ENCODE measurements at places on chromosomes 7 and 10. TPM values are rescaled to one million over a fixed set of nuclear protein-coding genes. Genes with fewer than 3 reads are reported as not detected.

DNA sequence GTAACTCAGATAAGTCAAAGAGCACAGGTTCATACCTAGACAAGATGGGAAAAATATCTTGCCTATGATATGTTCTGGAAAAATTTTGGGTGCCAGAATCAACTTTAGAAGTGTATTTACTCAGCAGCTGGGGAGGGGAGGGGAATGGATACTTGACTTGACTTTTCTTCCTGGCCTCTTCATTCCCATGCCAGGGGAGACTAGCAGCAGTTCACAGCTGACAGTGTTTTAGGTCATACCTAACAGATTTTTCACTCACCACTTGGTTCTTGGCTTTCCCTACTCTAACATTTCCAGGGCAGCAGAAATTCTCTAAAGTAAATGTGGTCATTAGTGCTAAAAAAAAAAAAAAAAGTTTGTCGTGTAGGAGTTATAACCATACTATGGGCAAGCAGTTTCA lies 46.3 kb downstream of the TAS2R16 start:
- H3K4me3 ChIP-seq = no peak overlapping the region
- no peak overlapping the region for H3K27ac ChIP-seq
- no peaks in the 10 kb centered on the region for H3K36me3 ChIP-seq

- no peak overlapping the region for H3K4me3 ChIP-seq
- H3K4me1 ChIP-seq = no peaks in the 10 kb centered on the region
- H3K27ac ChIP-seq = no peak overlapping the region
- no peaks in the 10 kb centered on the region for H3K36me3 ChIP-seq
- DNase-seq = no peak
- H3K27me3 ChIP-seq = no peaks in the 10 kb centered on the region
These were observed 96.8 kb upstream of the LSM8 start for GRCh38 chr7:118087126-118087525.

DNA sequence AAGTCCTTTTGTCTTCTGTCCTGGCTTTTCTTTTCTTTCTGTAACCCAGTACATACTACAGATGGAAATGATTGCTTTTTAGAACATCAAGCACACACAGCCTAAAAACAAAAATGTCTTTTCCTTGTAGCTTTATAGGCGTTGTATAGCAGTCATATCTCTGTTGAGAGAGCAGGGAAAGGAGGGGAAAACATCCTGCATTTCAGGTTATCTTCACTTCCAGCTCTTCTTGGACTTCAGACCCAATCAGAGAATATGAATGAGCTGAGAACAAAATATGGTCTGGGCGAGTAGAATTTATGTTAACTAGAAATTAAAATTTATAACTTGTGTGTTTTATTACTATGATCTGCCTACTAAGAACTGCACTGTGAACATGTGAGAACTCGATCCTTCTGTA lies 14.7 kb downstream of the TMEM60 start:
- no peak for DNase-seq
- H3K4me3 ChIP-seq = no peak overlapping the region
- peaks cover 7% of the 10 kb centered on the region for H3K36me3 ChIP-seq
- no peak overlapping the region for H3K27ac ChIP-seq
- no peaks in the 10 kb centered on the region for H3K27me3 ChIP-seq

- no peaks in the 10 kb centered on the region for H3K36me3 ChIP-seq
- no peak overlapping the region for H3K27ac ChIP-seq
- no peak overlapping the region for H3K4me3 ChIP-seq
- H3K4me1 ChIP-seq = no peaks in the 10 kb centered on the region
These were observed 13.4 kb upstream of the COA1 start for GRCh38 chr7:43742692-43743091.

GRCh38 chr7:39622609-39623008 lies 763 bp upstream of the RALA start:
- H3K4me1 ChIP-seq = peaks cover 29% of the 10 kb centered on the region
- no peaks in the 10 kb centered on the region for H3K36me3 ChIP-seq
- peak overlapping the region; percentile 82 for H3K4me3 ChIP-seq
- DNase-seq = no peak

- no peaks in the 10 kb centered on the region for H3K36me3 ChIP-seq
- H3K4me3 ChIP-seq = no peak overlapping the region
- peak overlapping the region; percentile 31 for H3K27ac ChIP-seq
- peak; percentile 96 for DNase-seq
- H3K27me3 ChIP-seq = no peaks in the 10 kb centered on the region
These were observed 49.1 kb downstream of the DOCK4 start for GRCh38 chr7:112157072-112157471.

DNA sequence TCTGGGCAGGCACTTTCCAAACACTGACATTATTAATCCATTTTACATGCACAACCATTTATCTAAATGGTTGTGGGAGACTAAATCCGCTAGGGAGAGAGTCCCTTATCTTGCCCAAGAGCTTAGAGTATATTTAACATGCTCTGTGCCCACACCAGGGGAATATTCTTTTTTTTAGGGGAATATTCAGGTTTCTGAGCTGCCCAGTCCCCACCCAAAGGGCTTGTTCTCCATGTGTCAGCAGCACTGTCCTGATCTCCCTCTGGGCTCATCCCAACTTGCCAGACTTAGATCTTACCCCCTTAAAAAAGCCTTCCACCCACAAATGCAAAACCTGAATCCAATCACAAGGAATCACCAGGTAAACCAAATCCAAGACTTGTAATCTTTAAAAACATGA lies 132.1 kb downstream of the ATXN7L1 start:
- H3K4me3 ChIP-seq = no peak overlapping the region
- H3K27ac ChIP-seq = no peak overlapping the region
- H3K4me1 ChIP-seq = no peaks in the 10 kb centered on the region
- H3K36me3 ChIP-seq = no peaks in the 10 kb centered on the region
- DNase-seq = no peak
- H3K27me3 ChIP-seq = no peaks in the 10 kb centered on the region

GRCh38 chr7:74253835-74254128 lies 417 bp downstream of the RFC2 start:
- peaks cover 22% of the 10 kb centered on the region for H3K4me1 ChIP-seq
- no peak for DNase-seq
- H3K36me3 ChIP-seq = peaks cover 11% of the 10 kb centered on the region
- H3K27ac ChIP-seq = peak overlapping the region; percentile 94

DNA sequence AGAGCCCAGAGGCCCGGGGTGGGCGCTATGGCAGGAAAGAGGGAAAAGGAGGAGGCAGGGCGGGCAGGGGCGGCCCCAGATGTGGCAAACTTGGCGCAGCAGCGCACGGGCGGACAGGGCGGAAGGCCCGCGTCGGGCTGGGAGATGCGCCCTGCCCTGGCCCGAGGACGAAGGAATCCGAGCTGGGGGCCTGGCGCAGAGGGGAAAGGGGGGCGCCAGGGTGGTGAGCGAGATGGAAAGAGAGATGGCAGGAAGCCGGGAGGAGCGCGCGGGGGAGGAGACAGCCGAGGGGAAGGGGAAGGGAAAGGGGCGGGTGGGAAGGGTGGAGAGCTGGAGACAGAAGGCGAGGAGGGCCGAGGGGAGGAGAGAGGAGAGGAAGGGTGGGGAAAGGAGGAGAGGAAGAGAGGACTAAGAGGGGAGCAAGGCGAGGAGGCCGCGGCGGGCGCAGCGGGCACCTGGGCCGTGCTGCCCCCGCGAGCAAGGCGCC lies at the start of gene MARVELD1:
MARVELD1 (plus strand) TSS at position 392 of the 487 bp plus-strand sequence. CDS start 147 bp downstream, outside the sequence.
- peak within 1 kb of the TSS; percentile 85 for H3K27ac ChIP-seq
- H3K4me1 ChIP-seq = peaks cover 35% of the 10 kb centered on the region
- H3K4me3 ChIP-seq = peak within 1 kb of the TSS; percentile 83
- H3K36me3 ChIP-seq = peaks cover 6% of the 10 kb centered on the region
- H3K27me3 ChIP-seq = no peaks in the 10 kb centered on the region

- H3K27ac ChIP-seq = no peak overlapping the region
- no peaks in the 10 kb centered on the region for H3K27me3 ChIP-seq
- no peak for DNase-seq
- H3K36me3 ChIP-seq = no peaks in the 10 kb centered on the region
- H3K4me3 ChIP-seq = no peak overlapping the region
These were observed 196.9 kb downstream of the BAMBI start for GRCh38 chr10:28874210-28874609.

- H3K27me3 ChIP-seq = no peaks in the 10 kb centered on the region
- DNase-seq = no peak
- peaks cover 5% of the 10 kb centered on the region for H3K4me1 ChIP-seq
- no peak overlapping the region for H3K27ac ChIP-seq
These were observed 418.6 kb upstream of the ZMIZ1 start for GRCh38 chr10:78650122-78650521.

DNA sequence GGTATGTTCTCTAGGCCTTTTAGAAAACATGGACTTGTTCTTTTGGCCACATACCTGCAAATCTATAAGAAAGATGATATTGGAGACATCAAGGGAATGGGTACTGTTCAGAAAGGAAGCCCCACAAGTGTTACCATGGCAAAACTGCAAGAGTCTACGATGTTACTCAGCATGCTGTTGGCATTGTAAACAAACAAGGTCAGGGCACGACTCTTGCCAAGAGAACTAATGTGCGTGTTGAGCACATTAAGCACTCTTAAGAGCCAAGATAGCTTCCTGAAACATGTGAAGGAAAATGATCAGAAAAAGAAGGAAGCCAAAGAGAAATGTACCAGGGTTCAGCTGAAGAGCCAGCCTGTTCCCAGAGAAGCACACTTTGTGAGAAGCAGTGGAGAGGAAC lies 37.1 kb downstream of the SDK1 start:
- no peak for DNase-seq
- no peak overlapping the region for H3K4me3 ChIP-seq
- no peak overlapping the region for H3K27ac ChIP-seq
- H3K4me1 ChIP-seq = no peaks in the 10 kb centered on the region

- no peak overlapping the region for H3K27ac ChIP-seq
- no peaks in the 10 kb centered on the region for H3K27me3 ChIP-seq
- no peak overlapping the region for H3K4me3 ChIP-seq
- no peaks in the 10 kb centered on the region for H3K36me3 ChIP-seq
These were observed 7.4 kb upstream of the PFKP start for GRCh38 chr10:3059974-3060373.

- DNase-seq = no peak
- no peaks in the 10 kb centered on the region for H3K4me1 ChIP-seq
These were observed 67.6 kb upstream of the PHYHIPL start for GRCh38 chr10:59108886-59109288.

- H3K4me3 ChIP-seq = no peak overlapping the region
- no peaks in the 10 kb centered on the region for H3K4me1 ChIP-seq
- no peak for DNase-seq
- no peaks in the 10 kb centered on the region for H3K36me3 ChIP-seq
- no peak overlapping the region for H3K27ac ChIP-seq
- no peaks in the 10 kb centered on the region for H3K27me3 ChIP-seq
These were observed 121.6 kb downstream of the TMEM168 start for GRCh38 chr7:112668561-112668960.

- peaks cover 21% of the 10 kb centered on the region for H3K4me1 ChIP-seq
- H3K27me3 ChIP-seq = peaks cover 5% of the 10 kb centered on the region
- H3K4me3 ChIP-seq = no peak overlapping the region
- no peak overlapping the region for H3K27ac ChIP-seq
These were observed 305.6 kb downstream of the RPS24 start for GRCh38 chr10:78339251-78339650.

GRCh38 chr7:112869111-112869774 lies 79.0 kb upstream of the TMEM168 start:
- no peak overlapping the region for H3K4me3 ChIP-seq
- no peak for DNase-seq
- H3K27ac ChIP-seq = no peak overlapping the region
- H3K4me1 ChIP-seq = no peaks in the 10 kb centered on the region
- H3K36me3 ChIP-seq = no peaks in the 10 kb centered on the region

- H3K27ac ChIP-seq = no peak overlapping the region
- no peaks in the 10 kb centered on the region for H3K27me3 ChIP-seq
- H3K4me3 ChIP-seq = no peak overlapping the region
These were observed 26.3 kb upstream of the PWWP2B start for GRCh38 chr10:132370426-132371340.

DNA sequence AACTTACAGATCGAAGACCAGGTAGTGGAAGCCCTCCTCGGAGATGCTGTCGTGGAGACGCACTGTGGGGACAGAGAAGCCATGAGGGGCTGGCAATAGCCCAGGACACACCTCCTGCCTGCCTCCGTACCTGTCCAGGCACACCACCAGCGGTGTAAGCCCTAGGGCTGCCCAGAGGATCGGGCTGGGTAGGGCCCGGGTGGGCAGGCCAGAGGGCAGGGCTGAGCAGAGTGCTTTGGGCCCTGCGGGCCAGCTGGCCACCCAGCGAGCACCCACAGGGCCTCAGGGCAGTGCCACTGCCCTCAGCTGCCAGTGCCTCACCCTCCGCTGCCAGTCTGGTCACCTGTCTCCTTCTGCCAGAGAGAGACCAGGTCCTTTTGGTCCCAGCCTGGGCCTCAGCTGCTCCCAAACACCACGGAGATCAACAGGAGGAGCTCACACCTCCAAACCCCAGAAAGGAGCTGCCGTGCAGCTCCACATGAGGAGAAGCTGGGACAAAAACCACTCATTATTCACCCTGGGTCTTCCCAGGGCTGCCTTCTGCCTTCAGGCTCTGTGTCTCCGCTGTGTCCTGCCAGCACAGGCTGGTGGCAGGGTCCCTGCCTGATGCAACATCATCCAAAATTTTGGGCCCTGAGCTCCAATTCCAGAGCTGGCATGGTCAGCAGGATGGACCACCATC lies 58.2 kb downstream of the YKT6 start:
- no peak overlapping the region for H3K4me3 ChIP-seq
- DNase-seq = no peak
- peak overlapping the region; percentile 21 for H3K27ac ChIP-seq
- peaks cover 2% of the 10 kb centered on the region for H3K27me3 ChIP-seq
- H3K36me3 ChIP-seq = no peaks in the 10 kb centered on the region

DNA sequence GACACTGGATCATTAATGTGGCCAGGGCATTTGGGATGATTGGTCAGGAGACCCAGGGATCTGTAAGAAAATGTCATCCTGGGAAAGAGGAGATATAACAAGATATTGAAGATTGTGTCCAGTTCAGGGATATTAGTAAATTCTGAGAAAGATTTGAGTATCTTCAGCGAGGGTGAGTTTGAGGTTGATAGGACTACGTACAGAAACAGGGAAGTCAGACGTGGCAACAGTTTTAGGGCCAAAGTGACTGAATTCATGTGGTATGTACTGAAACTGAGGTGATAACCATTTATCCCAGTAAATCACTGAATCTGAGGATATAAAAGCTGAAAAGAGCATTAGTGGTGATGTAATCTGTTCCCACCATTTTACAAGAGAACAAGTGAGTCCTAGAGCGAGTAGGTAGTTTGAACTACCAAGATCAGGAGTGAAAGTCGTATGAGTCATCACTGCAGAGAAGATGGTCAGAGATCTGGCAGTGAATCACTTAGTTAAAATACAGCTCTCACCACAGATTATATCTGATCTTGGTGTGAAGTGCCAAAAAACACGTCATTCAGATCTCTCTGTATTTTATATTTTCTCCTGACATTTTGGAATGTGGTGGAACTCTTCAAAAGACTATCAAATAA lies 220.5 kb downstream of the CDK14 start:
- H3K4me3 ChIP-seq = peak overlapping the region; percentile 15
- peak overlapping the region; percentile 83 for H3K27ac ChIP-seq
- H3K36me3 ChIP-seq = no peaks in the 10 kb centered on the region
- DNase-seq = peak; percentile 100

GRCh38 chr10:48224979-48225560 lies 49.4 kb downstream of the FRMPD2 start:
- no peak overlapping the region for H3K27ac ChIP-seq
- H3K27me3 ChIP-seq = peaks cover 12% of the 10 kb centered on the region
- H3K4me3 ChIP-seq = no peak overlapping the region
- no peak for DNase-seq
- H3K4me1 ChIP-seq = no peaks in the 10 kb centered on the region

GRCh38 chr10:14325325-14325955 lies 5.3 kb downstream of the FRMD4A start:
- no peaks in the 10 kb centered on the region for H3K36me3 ChIP-seq
- H3K4me3 ChIP-seq = no peak overlapping the region
- H3K27ac ChIP-seq = no peak overlapping the region
- peak; percentile 3 for DNase-seq

The NUTM2A gene
- 1.2 TPM for total RNA-seq

The STMP1 gene
- 29.7 TPM for total RNA-seq

The SPAM1 gene
- not detected for total RNA-seq

The ABCB1 gene
- total RNA-seq = 1.8 TPM

The FGFR2 gene
- total RNA-seq = 11.8 TPM

The EPHA1 gene
- total RNA-seq = 0.96 TPM

The TAS2R3 gene
- 1.2 TPM for total RNA-seq

The PMS2 gene
- total RNA-seq = 17.8 TPM

The ERCC6 gene
- 22.3 TPM for total RNA-seq
